ENCODE measurements at places on chromosomes 13 and 19.

DNA sequence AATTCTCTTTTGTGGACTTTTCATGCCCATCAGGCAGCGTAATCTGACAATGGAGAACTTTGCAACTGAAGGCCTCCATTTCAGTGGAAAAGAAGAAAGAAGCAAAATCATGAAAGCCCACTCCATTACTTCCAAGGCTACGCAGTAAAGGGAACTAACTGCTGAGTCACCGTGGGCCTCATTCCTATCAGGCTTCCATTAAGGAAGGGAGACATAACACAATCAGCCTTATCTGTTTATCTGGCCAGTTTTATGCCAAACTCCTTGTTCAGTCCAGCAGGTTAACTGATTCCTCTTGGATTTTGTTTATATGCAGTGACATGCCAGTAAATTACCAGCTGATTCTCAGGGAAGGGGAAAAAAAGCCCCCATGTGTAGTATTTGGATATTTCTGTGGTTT is 56.8 kb upstream of the KATNAL1 start:
- DNase-seq, result no peak

DNA sequence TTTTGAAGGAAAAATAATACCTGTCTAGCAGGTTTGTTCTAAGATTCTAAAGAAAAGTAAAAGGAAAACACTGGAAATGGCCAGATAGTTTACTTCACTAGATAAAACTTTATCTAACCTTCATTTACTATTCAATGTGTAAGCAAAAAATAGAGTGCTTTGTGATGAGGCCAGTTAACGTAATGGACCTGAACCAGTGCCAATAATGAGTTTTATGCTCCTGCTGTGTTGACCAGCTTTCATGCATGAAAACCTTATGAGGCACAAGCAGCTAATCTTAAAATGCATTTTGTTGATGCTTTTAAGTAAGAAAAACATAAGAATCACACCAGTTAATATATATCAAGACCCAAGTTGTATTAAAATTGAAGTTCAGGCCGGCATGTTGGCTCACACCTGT is 617.2 kb upstream of the GPC6 start:
- DNase-seq, result no peak

- DNase-seq, result peak; percentile 12
Measured at GRCh38 chr19:15769586-15769985, 17.9 kb upstream of the OR10H5 start.

DNA sequence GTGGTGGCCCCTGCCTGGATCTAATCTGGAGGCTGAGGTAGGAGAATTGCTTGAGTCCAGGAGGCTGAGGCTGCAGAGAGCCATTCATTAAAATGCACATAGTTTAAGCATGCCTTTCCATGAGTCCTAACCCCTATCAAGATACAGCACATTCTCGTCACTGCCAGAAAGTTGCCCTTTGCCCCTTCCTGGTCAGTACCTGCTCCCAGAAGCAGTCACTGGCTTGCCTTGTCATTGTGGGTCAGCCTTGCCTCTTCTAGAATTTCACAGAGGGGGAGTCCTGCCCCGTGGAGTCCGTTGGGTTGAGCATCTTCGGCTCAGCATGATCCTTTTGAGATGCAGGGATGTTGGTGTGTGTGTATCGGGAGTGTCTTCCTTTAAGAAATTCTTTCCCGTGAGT is 10.8 kb downstream of the BICRA start:
- no peak for DNase-seq

DNA sequence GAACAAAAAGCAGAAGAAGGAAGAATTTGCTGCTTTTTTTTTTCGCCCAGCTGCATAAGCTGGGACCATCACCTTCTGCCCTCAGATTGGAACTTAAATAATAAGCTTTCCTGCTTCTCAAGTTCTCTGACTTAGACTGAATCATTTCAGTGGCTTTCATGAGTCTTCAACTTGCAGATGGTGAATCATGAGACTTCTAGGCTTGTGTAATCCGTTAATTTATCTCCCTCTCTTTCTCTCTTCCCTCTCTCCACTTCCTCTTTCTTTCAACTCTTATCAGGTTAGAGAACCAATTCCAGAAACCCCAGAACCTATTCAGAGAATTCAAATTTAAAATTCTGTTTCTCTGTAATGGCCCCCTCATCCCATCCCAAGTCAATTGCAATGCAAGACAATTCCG is 1153.7 kb downstream of the PCDH9 start:
- DNase-seq, result no peak

DNA sequence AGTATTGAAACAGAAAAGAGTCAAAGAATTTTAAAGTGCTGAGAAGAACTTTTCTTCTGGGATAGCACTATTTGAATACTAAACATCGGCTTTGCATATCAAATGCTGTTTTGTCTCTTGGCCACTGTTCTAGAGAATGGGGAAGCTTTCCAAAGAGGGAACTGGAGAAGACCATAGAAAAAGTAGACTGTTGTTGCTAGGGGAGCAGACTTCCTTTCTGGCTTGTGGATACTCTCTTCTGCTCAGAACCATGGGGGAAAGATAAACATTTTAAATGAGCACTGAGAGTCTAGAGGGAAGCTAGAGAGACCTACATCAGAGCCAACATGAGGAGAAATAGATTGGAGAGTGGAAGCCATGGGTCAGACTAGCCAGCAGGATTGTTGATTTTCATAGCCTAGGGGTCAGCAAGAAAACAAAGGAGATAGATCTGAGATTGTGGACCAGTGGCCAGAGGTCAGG is 315.7 kb downstream of the KCTD12 start:
- peak; percentile 41 for DNase-seq

GRCh38 chr19:38210458-38210987 is 13.5 kb downstream of the DPF1 start:
- peak; percentile 97 for DNase-seq

- DNase-seq, result no peak
Measured at GRCh38 chr19:44845286-44845611, 848 bp upstream of the NECTIN2 start.

GRCh38 chr13:33258808-33259193 is 26.8 kb downstream of the STARD13 start:
- DNase-seq, result no peak

- DNase-seq, result no peak
Measured at GRCh38 chr19:5870986-5871394, 650 bp upstream of the FUT5 start.

DNA sequence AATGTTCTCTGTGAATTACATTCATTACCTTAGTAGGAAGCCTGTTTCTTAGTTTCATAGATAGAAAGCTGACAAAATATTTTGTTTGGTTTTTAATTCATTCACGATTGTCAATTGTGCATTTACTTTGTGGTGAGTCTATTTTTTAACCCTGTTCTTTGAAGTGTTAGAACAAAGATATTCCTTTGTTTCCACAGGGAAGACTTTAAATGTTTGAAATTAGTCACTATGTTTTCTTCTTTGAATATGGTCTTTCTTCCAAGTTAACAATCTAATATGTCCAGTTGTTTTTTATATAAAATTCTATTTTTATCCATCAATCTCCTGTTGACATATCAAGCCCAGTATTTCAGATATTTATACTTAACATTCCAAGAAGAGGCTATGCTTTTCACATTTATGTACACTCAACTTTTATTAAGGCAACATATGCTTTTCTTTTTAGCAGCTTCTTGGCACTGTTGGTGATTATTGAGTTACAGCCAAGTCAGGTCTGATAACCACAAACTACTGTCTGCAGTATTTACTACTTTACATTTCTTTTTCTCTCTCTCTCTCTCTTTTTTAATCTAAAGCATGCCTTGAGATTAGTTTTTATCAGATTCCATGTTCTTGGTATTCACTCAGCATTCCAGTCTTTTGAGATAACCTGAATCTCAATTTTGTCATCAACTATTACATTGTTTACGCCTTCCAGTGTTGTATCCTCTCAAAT is 812.8 kb upstream of the SLC10A2 start:
- no peak for DNase-seq

DNA sequence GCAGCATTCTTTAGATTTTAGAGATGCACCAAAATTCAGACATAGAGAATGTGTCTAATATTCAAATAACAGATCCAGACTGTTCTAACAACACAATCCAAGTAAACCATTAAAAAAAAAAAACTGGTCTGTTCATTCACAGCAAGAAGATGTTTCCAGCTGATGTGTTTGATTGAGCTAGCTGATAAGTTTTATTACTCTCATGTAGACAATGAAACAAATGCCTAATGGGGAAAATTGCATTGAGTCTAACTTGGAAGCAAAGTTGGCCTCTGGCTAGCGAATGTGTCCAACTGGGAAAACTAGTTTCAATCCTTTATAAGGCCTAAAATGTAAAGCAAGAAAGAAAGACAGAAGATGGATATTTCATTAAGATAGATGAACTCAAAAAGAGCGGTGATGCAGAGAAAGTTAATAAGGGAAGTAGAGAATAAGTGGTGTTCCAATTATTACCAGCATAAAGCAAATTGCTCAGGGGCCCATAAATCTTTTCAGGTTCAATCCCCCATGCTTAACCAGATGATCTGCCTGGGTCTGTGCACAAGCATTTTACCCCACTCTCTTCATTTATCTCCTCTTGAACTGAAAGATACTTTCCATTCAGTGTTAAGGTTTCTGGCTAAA is 54.2 kb downstream of the PCDH9 start:
- DNase-seq, result no peak

- DNase-seq, result no peak
Measured at GRCh38 chr19:33227242-33227650, 1.6 kb upstream of the SLC7A10 start.

GRCh38 chr19:46387713-46388130 is 25.6 kb downstream of the CCDC8 start:
- no peak for DNase-seq

DNA sequence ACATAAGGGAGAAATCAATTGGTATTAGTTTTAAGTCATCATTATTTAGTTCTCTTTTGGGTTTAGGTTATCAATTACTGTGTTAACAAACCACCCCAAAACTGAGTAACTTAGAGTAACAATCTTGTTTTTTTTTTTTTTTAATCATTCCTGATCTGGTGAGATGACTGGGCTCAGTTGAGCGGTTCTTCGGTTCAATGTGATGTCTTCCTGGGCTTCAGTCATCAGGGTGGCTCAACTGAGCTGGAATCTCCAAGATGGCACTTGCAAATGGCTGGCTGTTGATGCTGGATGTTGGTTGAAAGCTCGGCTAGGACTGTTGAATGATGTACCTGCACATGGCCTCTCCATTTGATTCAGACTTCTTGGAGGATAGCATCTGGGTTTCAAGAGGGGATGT is 3.2 kb upstream of the TARM1 start:
- no peak for DNase-seq

GRCh38 chr13:99105160-99105559 is 95.5 kb upstream of the UBAC2 start:
- no peak for DNase-seq

DNA sequence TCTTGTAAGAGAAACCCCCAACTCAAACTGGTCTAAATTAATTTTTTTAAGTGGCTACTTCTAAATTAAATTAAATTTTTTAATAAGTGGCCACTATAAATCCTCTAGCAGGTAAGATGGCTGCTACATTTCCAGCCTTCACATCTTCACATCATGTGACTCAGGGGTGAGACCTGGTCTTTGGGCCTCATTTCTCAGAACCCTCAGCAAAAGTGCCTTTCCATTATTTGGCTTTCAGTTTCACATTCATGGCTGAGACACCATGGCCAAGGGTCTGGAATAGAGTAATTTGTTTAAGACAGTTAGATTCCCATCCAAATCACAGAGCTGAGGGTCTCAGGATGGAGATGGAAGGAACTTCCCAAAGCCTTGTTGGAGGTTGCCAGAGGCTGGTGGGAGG is 47.5 kb downstream of the DCT start:
- no peak for DNase-seq

DNA sequence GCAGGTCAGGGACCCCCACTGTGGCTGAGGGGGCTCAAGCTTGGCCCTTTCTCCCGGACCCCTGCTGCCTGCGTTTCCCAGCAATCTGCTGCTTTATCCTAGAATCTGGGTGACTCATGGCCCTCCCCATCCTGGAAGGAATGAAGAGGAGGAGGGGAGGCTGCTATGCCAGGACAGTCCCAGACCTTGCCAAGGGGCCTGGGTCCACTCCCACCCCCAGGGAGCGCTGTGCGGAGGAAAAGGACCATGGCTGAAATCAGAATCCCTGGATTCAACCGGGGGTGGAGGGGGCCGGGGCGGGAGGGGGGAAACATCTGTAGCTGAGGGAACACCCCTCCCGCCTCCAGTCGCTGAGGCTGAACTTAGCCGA is 20.5 kb downstream of the ZNF114 start:
- peak; percentile 62 for DNase-seq

GRCh38 chr19:46265217-46265828 is 31.5 kb upstream of the HIF3A start:
- DNase-seq, result peak; percentile 92

- no peak for DNase-seq
Measured at GRCh38 chr13:94233837-94234236, 245.6 kb downstream of the DCT start.

- no peak for DNase-seq
Measured at GRCh38 chr13:91086936-91087716, 260.4 kb upstream of the MIR17HG start.

DNA sequence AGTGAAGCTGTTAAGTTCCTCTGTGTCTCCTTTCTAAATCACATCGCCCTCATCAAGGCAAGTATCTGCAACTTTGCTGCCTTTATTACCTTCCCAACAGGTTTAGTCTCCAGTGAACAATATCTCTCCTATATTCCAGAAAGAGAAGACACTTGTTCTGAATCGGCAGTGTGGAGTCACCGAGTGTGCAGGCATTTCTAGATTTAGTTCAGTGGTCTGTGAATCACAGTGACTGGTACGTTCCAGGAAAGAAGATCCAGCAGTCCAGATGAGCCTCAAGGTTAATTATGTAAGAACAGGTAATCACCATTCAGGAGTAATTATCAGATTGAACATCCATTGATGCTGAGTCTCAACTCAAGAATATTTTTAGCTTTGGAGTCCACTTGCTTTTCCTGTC is 497.0 kb downstream of the FOXO1 start:
- DNase-seq, result no peak

DNA sequence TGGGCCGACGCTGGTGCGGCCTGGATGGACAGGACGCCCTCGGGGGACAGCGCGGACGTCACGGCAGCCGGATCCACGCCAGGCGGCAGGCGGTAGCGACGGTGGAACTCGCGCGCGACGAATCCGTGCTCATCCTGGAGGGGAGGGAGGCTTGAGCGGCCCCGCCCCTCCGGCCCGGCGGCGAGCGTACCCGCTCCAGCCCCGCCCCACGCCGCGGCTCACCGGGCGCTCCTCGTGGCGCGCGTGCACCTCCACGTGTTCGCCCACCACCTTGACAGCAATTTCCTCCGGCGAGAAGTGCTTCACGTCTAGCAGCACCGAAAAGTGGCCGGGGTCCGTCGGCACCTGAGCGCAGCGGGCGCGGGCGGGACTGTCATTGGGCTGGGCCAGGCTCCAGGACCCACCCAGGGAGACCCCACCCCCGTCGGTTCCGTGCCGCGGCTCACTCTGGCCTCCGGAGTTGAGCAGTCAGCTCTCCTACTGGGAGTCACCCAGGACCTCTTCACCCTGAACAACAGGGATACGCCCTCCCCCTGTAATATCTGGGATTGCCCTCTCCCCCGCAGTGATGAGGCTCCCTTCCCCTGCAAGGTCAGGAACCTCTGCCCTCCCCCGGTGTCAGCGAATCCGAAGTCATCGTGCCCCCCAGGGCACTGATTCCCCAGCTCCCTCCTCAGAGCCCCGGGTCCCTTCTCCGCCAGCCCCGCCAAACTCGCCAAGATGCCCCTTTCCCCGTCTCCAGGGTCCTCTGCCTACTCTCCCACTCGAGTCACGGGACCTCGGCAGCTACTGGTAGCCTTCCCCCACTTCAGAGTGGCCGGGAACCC is 1.1 kb downstream of the HSPB6 start:
- peak; percentile 79 for DNase-seq

- no peak for DNase-seq
Measured at GRCh38 chr19:28606269-28607032, 606.5 kb downstream of the UQCRFS1 start.

GRCh38 chr13:72164811-72165210 is 297.8 kb upstream of the DACH1 start:
- no peak for DNase-seq

- no peak for DNase-seq
Measured at GRCh38 chr13:39870197-39870747, 214.8 kb downstream of the COG6 start.
